ENCODE measurements at places on chromosomes 5 and 9. TPM values are rescaled to one million over a fixed set of nuclear protein-coding genes. Genes with fewer than 3 reads are reported as not detected.
A peak's percentile ranks its signal among the peaks of the same experiment; 100 is the strongest.

The APBA1 gene
- 11.2 TPM for total RNA-seq

The MTRR gene
- total RNA-seq: 39.8 TPM

The FBP2 gene
- total RNA-seq: not detected

The GLT6D1 gene
- not detected for total RNA-seq

The NR4A3 gene
- total RNA-seq: 1.7 TPM

The GBGT1 gene
- 23.5 TPM for total RNA-seq

- no peak for DNase-seq
These were observed 59.3 kb downstream of the DIAPH1 start for GRCh38 chr5:141559461-141559860.

- no peak for DNase-seq
These were observed 478.4 kb downstream of the ACTL7B start for GRCh38 chr9:108377382-108377781.

- DNase-seq: no peak
These were observed 170.0 kb downstream of the CACNA1B start for GRCh38 chr9:138047469-138048040.

DNA sequence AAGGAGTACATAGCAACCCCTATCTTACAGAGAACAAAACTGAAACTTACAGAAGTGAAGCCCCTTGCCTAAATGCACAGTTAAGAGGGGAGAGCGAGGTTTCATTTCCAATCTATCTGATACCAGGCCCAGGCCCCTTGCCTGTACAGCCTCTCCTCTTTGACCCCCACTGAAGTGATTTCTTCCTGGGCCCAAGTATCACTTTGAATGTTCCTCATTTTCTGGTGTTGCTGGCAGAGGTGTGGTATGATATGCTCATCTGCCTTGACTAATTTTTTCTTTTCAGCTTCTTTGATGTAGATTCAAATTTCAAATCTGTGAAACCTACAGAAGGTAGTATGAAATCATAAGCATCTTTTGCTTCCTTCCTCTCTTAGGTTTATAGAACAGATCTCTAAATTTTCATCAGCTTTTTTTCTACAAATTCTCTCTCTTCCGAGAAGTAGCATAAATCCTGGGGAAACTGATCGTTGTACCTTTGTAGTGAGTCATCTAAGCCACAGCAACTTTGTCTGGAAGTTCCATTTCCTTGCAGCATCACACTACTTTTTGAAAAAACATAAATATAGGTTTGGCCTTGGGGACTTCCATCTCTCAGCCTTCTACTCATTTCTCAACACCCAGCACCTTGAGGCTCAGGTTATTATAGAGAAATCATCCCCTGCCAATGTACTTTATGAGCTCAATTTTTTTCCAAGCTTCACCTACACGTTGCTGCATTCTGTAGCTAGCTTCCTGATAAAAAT, 402.4 kb upstream of the PTGER4 start:
- DNase-seq: no peak

GRCh38 chr5:40781843-40782409, 16.2 kb downstream of the PRKAA1 start:
- DNase-seq: peak; percentile 12

DNA sequence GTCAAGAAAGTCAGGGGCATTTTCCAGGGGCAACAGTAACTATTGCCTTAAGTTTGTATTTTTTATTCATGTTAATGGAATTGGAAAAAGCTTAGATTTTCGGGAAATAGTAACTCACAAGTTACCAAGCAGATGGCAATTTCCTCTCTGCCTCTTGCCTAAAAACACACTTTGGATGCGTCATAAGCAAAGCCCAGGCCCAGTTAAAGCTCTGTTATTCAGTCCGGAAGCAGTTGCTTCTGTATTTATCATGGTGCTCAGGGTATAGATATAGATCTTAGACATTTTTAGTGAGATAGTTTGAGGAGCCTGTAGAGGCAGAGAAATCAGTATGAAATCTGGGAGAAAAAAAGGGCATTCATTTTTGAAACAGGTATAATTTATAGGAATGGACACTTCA, 260.3 kb upstream of the TNC start:
- no peak for DNase-seq

DNA sequence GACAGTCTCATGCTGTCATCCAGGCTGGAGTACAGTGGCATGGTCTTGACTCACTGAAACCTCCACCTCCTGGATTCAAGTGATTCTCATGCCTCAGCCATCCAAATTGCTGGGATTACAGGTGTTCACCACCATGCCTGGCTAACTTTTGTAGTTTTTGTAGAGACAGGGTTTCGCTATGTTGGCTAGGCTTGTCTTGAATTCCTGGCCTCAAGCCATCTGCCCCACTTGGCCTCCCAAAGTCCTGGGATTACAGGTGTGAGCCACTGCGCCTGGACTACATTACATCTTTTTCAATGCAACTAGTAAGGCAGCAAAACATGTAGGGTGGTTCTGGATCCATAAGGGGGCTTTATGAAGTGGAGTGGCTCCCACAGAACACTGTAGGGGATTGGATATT, 29.6 kb upstream of the RASGEF1C start:
- DNase-seq: peak; percentile 59

- DNase-seq: no peak
These were observed 27.6 kb downstream of the DIMT1 start for GRCh38 chr5:62376064-62376463.

GRCh38 chr5:137176126-137176525, 323.0 kb downstream of the SPOCK1 start:
- no peak for DNase-seq

DNA sequence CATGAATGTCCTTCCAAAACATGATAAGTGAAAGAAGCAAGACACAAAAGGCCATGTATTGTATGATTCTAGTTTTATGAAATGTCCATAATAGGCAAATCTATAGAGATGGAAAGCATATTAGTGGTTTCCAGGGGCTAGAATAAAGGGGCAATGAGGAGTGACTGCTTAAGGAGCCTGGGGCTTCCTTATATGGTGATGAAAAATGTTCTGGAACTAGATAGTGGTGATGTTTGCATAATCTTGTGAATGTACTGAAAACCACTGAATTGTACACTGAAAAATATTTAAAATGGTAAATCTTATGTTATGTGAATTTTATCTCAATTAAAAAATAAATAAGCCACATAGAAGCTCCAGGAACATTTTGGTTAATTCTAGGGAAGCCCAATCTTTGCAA, 144.4 kb upstream of the ANKRD55 start:
- no peak for DNase-seq
